ENCODE measurements at places on chromosomes 11 and 22.

DNA sequence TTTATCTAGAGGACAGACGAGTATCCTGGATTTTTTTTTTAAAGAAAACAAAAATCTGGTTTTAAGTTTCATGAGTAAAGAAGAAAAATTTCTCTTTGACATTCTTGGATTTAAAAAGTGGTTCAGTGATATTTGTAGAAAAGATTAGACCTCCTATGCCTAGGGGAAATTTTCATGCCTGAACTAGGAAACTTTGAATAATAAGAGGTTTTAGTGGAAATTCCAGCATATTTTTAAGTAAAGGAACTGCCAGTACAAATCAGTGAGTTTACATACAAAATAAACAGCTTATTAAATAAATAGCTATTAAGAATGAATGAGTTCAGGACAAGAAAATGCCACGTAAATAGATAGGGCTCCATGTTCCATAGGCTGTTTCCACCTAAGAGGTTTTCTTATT, 17.5 kb downstream of the JAM3 start:
- no peak for DNase-seq

DNA sequence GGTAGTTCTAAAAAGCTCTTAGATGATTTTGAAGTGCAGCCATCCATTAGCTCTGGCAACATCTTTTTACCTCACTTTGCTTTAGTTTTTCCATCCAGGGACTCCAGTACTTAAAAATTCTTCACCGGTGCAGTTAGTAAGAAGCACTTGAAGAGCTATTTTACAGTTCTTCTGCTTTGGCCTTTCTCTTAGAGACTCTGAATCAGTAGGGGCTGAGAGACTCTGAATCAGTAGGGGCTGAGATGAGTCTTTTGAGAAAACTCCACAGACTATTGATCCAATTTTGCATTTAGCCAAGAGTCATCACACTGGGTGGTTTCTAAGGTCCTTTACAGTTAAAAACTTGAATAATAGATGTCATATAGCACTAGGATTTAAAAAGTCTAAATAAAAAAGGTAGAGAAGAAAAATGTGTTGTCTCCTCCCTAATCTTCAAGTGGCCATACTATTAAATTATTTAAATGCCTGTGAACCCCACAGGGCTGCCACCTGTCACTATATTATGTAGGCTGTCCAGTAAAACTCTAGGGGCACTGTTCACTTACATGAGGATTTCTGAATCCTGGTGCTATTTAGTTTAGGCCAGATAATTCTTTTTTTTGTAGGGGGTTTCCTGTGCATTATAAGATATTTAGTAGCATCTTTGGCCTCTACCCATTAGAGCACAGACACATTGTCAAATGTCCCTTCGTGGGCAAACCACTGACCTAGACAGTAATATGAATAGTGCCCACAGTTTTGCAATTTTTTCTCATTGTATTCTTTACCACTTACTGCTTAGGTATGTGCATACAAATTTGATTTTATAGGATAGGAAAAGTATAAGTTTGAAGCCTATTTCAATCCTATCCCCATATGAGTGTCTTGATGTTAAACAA, 26.3 kb upstream of the HIKESHI start:
- no peak for DNase-seq

DNA sequence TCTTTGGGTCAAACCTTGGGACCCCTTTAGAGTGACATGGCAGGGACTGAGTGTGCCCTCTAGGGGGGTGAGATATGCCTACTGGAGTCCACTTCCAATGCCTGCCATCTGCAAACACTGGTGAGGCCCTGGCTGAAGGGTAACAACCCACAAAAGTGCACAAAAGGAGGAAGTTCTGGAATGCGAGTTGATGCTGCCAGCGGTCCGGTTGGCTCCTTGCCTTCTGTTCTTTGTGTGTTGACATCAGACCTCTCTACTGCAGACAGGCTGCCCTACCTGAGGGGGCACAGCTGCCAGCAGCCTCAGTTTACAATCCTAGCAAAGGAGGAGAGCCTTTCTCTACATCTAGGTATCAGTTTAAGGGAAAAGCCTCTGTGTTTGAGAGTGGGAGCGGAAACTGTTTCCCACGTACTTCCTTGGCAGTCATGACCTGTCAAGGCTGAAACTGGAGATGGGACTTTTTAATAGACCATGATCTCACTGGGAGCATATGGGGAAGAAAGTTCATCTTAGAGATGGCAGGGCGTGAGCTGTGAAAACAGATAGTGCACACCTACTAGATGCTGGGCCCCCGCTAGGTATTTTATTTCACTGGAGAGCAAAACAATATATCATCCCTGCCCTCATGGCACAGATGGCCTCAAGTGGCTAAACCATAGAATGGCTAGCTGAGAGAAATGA, 27.2 kb downstream of the BMAL1 start:
- no peak for DNase-seq

- DNase-seq: no peak
Observed at GRCh38 chr11:121132211-121132976, 31.4 kb downstream of the TECTA start.

DNA sequence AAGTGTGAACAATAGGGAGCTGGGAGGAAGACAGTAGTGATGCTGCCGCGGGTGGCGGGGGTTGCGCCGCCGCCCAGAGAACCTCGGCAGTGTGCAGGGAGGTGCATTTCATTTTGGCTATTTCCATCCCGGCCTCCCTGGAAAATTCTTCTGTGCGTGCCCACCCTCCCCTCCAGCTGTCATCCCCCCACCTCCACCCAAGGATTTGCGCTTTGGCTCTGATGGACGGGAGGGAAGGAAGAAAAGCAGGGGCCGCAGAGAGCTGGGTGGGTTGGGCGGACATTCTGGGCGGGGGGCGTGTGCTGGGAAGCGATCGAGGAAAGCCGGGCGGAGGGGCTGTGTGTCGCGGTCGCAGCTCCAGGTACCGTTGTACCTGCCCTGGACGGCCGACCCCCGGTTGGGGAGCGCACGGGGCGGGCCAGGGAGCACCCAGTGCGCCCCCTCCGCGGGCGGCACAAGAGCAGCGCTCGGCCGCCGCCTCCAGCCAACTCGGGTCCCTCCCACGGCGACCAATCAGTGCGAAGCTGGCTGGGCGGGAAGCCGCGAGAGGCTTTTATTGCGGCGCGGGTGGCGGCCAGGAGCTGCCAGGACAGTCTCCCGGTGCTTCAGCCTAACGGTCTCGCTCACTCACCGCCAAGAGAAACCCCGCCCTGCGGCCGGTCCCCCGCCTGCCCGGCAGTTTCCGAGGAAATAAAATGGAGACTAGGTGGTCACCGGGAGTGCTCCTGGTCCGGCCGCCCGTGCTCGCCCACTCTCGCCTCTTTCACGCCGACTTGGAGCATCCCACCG, 1.6 kb downstream of the NCAM1 start:
- DNase-seq: no peak

GRCh38 chr22:49999063-49999945, 13.3 kb downstream of the IL17REL start:
- no peak for DNase-seq
